NCI-H524 (cell line): ENCODE measurements at places on chromosomes 2 and 18.

- no peak for DNase-seq
Measured at GRCh38 chr2:69375494-69376353, 11.3 kb downstream of the GFPT1 start.

DNA sequence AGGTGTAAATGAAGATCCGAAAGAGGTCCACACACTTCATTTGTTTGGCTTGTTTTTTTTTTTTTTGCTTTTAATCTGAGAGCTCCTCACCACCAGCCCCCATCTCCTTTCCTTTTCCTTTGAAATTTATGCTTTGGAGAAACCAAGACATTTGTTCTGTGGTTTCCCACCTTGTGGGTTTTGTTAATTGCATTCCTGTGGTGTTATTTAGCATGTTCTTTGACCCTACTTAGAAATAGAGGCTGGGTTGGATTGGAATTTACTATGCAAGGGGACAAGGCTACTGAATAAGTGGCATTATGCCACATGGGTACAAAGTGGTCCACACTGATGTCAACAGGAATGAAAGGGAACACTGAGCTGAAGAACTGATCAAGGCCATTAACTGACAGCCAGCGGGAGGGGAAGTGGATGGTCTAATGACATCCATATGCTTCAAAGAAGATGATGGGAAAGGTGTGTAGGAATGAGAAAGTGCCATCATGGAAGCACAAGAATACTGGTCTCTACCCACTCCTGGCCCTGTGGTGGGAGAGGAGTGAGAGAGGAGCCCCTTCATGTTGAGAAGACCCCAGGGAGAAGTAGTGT is 8.9 kb downstream of the CCL20 start:
- DNase-seq: no peak

DNA sequence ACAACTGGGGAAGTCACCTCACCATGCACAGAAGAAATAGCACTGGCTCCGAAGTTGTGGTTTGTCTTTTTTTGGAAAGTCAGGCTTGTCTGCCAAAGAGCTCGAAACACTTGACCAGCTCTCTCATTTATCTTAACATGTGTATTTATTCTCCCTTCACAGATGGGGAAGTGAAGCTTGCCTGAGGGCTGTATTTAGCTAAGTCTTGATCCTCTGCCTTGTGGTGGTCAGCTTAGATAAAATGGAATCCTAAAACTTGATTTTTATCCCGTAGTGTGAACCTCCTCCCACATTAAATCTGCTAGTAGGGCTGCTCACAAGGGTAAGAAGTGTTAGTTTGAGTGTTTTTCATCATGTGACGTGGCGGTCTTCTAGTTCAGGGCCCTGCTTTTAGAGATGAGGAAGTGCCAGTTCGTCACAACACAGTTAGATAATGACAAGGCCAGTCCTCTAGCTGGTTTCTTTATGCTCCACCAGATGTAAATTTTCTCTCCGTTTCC is 89.7 kb downstream of the TMEM247 start:
- DNase-seq: no peak

DNA sequence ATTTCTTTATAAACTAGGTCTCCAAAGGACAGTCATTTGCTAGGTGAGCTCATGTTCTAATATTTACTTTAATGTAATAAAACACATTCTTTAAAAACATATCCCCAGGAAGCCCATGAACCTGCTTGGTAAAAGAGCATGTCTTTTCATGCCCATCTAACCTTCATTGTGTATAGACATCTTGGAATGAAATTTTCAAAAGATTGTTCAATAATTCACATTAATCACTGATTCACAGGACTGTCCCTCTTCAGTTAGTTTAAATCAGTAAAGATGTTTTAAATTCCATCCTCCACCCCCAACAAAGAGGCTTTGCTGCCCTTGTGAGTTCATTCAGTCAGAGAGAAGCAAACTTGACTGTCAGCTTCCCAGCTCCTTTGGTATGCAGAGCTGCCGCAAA is 633.4 kb upstream of the CELF4 start:
- DNase-seq: no peak
